ENCODE measurements at places on chromosomes 4 and X. TPM values are rescaled to one million over a fixed set of nuclear protein-coding genes. Genes with fewer than 3 reads are reported as not detected.

DNA sequence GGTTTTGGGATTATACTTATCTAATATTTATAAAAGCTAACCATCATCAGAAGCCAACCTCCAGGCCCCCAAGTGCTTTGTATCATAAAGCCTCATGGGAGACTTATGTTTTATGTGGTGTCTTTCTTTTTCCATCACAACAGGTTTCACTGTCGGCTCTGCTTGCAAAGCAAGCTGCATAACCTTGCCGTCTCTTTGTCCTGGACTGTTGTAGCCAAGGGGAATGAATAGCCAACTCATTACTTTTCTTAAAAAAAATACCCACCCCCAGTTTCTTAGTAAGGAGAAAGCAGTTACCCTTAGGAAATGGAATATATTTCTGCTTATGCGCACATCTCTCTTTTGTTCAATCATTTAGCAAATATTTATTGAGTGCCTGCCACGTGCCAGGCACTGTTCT, 40.7 kb downstream of the FAM184B start:
- DNase-seq, result no peak

DNA sequence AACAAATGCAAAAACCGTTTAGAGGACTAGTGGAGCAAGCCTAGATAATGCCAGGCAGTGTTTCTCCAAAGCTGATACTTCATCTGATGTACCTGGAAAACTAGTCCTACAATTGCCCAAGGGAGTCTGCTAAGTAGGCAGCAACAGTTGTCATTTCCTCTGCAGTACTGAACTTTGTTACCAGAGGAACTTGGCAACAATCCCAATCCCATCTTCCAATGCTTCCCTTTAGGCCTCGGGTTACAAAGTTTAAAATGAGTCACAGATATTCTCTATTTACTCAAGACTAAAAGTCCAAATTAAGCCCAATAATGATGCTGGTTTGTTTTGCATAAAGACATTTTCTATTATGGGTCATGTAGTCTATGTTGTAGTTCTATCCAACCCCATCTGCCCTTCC, 120.0 kb upstream of the GLRA2 start:
- no peak for DNase-seq

DNA sequence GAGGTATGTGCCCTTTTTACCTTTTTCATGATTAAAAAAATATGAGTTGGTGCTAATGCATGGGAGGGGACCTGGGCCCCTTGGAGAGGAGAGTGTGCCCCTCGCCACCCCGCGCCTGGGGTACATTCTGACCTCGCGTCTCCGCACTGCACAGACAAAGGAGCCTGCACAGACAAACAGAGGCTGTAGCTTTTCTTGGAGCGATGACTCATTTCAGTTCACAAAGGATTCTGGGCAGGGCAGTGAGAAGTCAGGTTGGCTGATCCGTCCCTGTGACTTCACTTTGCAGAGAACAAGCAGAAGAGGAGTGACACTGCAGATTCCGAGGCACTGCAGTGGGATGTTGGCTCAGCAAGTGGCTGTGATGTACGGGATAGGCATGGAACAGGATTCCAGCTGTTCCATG, 82.9 kb downstream of the STOX2 start:
- peak; percentile 61 for DNase-seq

- DNase-seq, result no peak
Observed at GRCh38 chr4:83604321-83604720, 68.4 kb downstream of the GPAT3 start.

DNA sequence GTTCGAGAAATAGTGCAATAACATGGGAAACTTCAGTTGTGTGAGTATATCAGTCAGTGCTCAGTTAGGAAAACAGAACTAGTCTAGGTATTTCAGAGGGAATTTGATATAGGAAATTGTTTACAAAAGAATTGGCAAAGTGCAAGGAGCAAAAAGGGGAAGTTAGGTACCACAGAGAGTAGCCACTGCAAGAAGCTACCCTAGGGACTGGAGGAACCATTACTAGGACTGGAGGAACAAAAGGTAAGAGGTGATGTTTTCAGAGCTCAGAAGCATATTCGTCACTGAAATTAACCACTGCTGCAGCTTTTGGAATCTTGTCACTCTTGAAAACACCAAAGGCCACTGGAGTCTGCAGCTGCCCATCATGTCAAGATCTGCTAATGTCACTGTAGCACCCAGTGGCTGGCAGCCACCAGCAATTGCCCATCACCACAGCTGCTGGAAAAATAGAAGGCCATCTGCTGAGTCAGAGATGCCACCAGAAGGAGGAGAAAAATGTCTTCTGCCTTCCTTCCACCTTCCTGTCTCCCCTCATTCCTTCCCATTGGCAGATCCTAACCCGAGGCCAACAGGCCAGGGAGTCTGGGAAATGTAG, 160.6 kb upstream of the RPS6KA3 start:
- DNase-seq, result no peak

GRCh38 chrX:26286836-26287235, 70.9 kb downstream of the MAGEB5 start:
- no peak for DNase-seq

DNA sequence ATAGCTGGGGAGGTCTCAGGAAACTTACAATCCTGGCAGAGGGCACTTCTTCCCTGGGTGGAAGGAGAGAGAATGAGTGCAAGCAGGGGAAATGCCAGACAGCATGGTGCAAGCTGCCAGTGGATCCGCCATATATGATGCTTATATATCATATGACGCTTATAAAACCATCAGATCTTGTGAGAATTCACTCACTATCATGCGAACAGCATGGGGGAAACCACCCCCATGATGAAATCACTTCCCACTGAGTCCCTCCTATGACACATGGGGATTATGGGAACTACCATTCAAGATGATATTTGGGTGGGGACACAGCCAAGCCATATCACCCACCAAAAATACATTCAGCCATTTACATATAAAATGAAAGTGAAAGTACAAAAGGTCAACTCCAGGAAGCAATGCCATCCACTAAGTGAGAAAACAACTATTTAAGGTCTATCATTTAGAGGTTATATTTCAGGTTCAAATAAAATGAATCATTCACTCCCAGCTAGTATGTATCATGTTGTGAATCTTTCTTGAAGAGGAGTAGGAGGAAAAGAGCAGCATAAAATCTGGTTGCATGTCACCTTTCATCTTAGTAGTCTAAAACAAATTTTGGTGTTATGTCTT, 20.3 kb upstream of the DYNLT3 start:
- DNase-seq, result no peak

The NKX3-2 gene
- total RNA-seq, result 1.4 TPM

DNA sequence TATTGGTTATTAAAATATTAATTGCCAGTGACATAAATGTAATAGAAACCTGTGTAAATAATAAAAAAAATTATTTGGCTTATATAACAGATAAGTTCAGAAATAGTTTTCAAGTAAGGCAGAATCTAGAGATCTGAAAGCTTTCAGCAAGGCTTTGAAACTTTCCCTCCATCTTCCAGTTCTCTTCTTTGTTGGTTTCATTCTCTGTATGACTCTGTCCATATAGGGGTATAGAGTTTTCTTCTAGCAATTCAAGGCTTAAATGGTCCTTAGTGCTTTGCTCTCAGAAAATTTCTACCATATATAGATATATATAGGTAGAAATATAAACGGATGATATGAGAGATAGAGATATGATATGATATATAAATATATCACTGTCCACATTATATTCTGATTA, 160.5 kb upstream of the GABRA2 start:
- no peak for DNase-seq

DNA sequence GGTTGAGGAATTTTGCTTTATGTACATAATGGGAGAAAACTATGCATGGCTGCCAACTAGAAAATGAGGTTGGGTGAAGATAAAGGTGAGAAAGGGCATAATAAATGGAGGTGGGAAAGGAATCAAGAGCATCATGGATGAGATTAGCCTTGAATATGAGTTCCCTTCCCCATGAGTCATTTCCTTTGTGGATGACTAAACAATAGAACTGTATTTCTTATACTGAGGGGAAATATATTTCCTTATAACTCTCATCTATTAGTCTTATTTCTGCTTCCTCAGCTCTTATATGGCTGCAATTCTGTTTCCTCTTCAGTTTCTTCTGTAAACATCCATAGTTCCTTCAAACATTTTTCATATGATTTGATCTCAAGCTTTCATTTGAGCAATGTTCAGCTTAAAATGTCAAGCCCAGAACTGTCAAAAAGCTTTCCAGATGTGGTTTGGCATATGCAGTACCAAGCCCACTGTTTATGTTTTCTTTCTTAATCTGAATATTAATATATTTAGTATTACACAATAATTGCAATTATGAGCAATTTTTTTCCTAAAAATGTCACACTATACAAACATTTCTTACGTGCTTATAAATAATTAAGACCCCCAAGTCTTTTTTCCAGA, 100.7 kb upstream of the GRPR start:
- DNase-seq, result no peak

The MND1 gene
- total RNA-seq, result 0.67 TPM

GRCh38 chrX:35006361-35006760, 63.8 kb downstream of the FAM47B start:
- no peak for DNase-seq

The TMPRSS11A gene
- total RNA-seq, result not detected

The XAGE3 gene
- total RNA-seq, result not detected

GRCh38 chr4:2264481-2265041, 2.7 kb upstream of the MXD4 start:
- DNase-seq, result peak; percentile 54

The SPACA5 gene
- not detected for total RNA-seq

DNA sequence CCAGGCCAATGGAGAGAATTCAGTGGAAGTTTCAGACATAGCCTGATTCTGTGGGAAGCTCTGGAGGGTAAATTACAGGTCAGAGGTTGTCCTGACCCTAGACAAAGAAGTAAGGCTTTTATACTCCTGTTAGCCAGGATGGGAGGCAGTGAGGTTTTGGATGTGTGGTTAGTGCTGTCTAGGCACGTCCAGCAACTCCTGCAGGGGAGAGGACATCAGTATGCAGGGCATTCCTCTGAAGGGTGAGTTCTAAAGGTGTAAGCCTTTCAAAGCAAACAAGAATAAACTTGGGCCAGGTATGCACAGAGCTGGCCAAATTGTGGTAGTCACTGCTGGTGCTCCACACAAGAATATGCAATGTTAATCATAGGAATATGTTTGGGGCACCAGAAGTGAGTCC, 562.5 kb downstream of the CCSER1 start:
- no peak for DNase-seq

DNA sequence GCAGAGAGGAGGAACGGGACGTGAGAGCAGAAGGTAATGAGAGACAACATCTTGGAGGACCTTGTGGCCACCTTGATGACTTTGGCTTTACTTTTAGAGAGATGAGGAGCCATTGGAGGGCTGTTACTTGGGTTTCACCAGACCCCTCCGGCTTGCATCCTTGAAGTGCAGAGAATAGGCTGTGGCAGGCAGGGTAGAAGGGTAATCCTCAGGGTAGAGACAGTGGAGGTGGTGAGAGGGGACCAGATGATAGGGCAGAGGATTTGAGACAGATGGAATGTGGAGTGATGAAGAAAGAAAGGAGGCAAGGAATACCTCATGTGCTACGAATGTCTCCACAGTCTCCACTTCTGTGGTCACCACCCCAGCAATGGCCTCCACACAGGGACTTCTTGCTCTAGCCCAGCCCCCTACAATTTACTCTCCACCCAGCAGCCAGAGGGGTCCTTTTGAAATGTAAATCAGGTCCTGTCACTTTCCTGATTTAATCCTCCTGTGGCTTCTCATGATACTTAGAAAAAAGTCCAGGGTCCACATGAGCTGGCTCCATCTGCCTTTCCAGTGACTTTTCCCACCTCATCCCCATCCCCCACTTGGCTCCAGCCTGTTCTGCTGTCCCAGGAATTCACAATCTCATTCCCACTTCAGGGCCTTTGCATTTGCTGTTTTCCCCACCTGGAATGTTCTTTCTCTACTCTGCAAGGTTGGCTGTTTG, 115.0 kb downstream of the PJA1 start:
- DNase-seq, result no peak

The RENBP gene
- total RNA-seq, result 1.9 TPM

The CFAP47 gene
- total RNA-seq, result 0.42 TPM

The VSIG1 gene
- total RNA-seq, result not detected

DNA sequence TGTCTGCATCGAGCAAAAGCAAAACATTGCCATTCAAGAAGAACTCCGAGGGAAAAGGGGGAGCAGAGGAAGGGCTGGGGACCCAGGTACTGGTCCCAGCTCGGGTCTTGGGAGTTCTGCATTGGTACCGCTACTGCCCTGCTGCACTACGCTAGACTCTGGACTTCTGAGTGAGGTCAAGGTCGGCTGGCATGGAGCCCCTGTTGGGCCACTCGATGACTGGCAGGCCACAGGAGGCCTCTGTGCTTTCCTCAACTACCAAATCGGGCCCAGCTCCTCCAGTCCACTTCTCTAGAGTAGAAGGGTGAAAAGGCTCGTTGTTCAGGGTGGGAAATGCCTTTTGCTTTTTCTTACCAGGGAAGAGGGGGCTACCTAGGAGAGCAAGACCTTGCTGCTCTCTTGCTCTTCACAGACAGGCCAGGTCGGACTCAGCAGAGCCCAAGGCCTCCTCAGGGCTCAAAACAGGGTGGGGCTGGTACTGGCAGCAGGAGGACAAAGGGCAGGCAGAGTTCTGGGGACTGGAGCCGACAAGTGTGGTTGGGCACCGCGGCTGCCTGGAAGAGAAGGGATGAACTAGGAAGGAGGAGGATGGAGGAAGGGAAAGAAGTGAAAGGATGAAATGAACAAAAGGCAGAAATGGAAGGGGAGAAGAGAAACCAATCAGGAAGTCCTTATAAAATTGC, 8.9 kb upstream of the IRAK1 start:
- DNase-seq, result no peak

GRCh38 chr4:37393321-37393720, 148.8 kb downstream of the NWD2 start:
- no peak for DNase-seq

DNA sequence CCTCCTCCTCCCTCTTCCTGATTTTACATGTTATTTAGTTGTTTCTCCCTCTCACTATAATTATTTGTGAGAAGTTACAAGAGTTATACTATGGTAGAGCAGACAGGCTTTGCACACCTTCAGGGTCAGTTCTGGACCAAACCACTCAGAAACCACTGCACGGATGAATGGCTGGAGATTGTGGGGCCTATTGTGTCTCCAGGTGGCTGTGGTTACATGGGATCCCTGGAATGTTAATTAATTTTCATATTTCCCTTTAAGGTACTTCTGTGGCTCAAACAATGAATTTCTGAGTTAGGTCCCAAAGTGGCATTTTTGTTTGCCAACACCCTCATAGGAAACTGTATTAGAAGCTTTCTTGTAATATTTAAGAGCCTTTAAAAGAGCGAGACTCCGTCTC, 151.9 kb downstream of the BMPR1B start:
- DNase-seq, result no peak

- no peak for DNase-seq
Observed at GRCh38 chr4:158322109-158322508, 111.8 kb downstream of the TMEM144 start.

The IL2RG gene
- 2.8 TPM for total RNA-seq
